CD14-positive monocyte (primary cell): ENCODE measurements at places on chromosomes 3 and 15. TPM values are rescaled to one million over a fixed set of nuclear protein-coding genes. Genes with fewer than 3 reads are reported as not detected.

The THSD4 gene
- polyA plus RNA-seq: not detected in 2 replicates

The SPINK8 gene
- polyA plus RNA-seq: not detected

The IL16 gene
- 95.1 TPM for polyA plus RNA-seq

The ABTB1 gene
- polyA plus RNA-seq: 118 TPM

GRCh38 chr3:46083956-46084355 is 56.7 kb upstream of the XCR1 start:
- DNase-seq: no peak

DNA sequence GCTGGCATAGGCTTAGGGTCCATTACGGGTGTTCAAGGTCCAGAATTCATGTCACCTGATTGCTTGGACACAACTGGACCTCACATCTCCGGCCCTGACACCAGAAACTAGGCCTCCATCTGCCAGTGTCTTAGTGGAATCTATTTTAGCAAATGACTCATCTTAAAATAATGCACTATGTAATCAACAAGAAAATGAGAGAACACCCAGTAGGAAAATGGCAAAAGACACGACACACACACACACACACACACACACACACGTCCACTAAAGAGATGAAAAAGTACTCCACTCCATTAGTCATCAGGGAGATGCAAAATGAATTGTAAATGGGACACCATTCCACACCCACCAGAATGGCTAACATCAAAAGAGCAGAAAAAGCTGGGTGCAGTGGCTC is 11.2 kb downstream of the APBA2 start:
- DNase-seq: no peak

GRCh38 chr15:38696790-38697495 is 132.3 kb upstream of the RASGRP1 start:
- DNase-seq: no peak

DNA sequence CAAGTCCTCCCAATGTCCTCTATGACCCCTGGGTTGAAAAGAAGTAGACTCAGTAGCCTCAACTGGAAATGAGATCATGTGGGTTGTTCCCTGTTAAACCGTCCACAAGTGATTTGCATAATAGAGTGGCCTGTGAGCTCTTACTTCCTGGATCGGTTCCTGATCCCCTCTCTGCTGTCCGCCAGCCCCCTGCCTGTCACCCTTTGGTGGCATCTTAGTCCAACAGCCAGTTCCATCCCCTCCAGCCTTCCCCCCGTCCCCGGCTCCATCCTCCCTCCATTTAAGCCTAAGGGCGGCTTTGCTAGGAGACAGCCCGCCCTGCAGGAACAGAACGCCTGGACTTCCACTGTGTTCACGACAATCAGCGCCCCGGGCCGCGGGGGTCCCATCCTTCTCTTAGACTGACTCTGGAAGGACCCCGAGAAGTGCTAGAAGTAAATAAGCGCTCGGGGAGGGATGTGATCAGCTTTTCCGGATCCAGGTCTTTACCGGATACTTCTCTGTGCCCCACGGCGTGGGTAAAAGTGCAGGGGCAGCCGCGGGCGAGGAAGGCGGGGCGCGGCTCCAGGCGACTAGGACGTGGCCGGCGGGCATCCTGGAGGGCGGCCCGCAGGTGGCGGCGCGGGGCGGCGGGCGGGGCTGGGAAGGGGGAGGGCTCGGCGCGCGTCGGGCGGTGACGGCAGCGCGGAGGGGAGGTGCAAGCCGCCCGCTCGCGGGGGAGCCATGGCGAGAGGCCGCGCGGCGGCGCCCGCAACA is 51.2 kb upstream of the ULK4 start:
- DNase-seq: peak; percentile 94

DNA sequence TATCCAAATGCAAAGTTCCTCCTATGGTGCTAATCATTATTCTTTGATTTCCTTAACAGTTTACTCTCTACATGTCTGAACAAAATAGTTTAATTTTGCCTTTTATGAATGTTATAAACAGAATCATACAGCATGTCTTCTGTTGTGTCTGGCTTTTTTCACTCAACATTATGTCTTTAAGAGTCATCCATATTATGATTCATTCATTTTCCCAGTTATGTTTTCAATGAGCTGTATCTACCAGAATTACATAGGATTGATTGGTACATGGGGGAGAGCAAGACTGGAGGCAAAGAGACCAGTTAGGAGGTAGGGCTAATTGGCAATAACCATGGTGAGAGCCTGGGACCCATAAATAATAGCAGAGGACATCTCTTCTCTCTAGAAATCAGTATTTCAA is 16.6 kb upstream of the RAP2B start:
- no peak for DNase-seq

- DNase-seq: no peak
These were observed 45.8 kb upstream of the ATP13A3 start for GRCh38 chr3:194532591-194532990.

GRCh38 chr15:43249236-43249635 is 17.5 kb downstream of the TGM5 start:
- no peak for DNase-seq

The DNAH12 gene
- polyA plus RNA-seq: not detected

DNA sequence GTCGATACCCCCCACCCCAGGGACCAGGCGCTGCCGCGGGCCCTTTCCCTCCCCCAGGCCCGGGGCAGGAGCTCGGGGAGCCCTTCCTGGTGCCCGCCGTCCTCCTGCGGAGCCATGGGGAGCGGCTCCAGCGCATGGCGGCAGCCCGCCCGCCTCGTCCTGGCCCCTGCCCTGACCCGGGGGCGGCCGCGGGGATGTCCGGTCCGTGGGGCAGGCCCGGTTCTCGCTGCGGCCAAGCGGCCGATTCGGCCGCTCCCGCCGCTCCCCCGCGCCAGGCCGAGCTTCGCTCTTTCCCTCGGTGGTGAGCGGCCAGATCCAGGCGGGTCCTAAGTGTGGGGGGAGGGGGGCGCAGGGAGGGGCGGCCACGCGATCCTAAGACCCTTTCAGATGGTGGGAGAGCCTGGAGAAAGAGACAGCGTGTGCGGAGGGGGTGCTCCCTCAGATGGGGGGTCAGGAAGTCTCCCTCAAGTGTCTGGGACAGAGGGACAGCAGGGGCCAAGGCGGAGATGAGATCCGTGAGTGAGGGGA is 1.3 kb downstream of the NEIL1 start:
- DNase-seq: no peak

DNA sequence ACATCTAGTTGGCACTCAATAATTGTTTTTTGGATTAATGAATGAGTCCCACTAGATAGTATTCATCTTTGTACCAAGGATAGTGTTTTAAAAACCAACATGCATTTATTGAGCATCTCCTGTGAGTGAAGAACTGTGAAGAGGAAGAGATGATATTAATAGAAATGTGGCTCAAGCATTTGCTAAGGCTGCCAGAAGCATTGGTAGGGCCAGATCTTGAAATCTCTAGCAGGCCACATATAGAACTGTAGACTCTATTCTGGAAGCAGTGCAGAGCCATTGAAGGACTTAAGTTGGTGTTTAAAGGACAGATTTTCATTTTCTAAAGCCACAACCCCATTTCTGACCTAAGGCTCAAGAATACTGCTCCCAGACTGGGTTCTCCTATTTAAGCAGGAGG is 99.0 kb downstream of the NEK11 start:
- no peak for DNase-seq

- no peak for DNase-seq
These were observed 11.7 kb downstream of the BAHD1 start for GRCh38 chr15:40452296-40453090.

GRCh38 chr15:51879555-51879954 is 50.1 kb downstream of the TMOD3 start:
- DNase-seq: no peak

DNA sequence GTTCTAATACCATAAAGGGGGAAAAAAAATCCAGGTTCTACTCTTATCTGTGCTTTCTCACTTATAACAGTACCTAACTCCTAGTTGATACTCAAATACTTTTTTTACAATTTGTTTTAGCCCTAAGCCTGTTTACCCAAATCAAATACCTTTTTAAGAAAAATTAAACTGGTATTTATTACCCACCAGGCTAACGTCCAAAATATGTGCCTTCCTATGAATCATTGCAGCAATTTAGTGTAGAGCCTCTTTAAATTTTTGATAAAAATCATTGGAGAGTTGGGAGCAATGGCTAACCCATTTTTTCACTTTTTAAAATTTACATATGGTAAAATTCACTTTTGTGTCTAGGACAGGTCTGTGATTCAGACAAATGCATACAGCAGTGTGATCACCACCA is 27.9 kb downstream of the FILIP1L start:
- DNase-seq: no peak

- no peak for DNase-seq
These were observed 410.4 kb upstream of the RORA start for GRCh38 chr15:61639491-61639890.

GRCh38 chr3:22542311-22542710 is 660.8 kb upstream of the UBE2E2 start:
- DNase-seq: no peak

GRCh38 chr15:64842986-64843561 is 1.4 kb downstream of the PLEKHO2 start:
- DNase-seq: peak; percentile 79

The ARHGEF26 gene
- not detected for polyA plus RNA-seq

The LARP6 gene
- polyA plus RNA-seq: not detected

DNA sequence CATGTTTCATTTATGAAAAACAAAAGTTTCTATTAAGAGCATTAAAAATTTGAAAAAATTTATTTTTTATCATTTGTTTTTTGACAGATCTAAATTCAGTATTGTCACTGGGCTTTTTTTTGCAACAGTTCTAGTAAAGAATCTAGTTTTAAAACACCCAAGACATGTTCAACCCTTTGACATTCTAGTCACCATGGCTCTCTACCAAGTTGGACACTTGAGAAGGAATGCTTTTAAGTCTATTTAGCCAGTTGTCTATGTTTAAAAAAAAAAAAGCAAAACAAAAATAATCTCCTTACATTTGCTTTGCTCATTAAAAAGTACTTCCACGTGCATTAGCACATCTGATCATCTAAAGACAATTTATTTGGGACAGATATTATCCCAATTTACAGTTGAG is 417.5 kb downstream of the RSL24D1 start:
- no peak for DNase-seq

DNA sequence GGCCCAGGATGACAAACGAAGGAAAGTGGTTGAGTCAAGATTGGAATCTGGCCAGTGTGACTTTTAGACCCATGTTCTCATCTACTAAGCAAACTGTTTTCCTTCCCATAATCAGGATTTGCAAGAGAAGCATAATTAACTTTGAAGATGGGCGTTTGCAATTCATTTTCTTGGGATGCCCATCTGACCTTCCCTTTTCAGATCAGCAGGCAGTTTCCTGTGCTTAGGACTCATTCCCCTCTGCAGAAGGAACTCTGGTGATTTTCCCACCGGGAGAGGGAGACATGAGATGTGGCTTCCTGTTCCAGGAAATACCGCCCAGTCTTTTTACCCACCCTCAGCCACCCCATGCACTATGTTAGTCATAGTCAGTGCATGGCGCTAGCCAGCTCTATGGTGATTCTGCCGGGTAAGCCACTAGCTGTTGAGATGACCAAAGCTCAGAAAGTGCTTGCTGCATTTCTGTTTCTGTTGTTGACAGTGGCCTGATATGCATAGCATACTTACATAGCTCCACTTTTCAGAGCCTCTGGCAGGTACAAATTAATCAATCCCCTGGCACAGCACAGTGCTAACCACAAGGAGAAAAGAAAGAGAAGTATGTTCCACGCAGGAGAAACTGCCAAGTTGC is 129.4 kb downstream of the VGLL4 start:
- DNase-seq: no peak

The ILDR1 gene
- polyA plus RNA-seq: 0.19 and 0.20 TPM in 2 replicates

The GOLGA8H gene
- polyA plus RNA-seq: 1.1 and 1.9 TPM in 2 replicates

GRCh38 chr15:34851751-34852150 is 56.4 kb upstream of the ACTC1 start:
- no peak for DNase-seq

GRCh38 chr3:151468284-151468917 is 7.5 kb upstream of the IGSF10 start:
- peak; percentile 55 for DNase-seq

The ITIH4 gene
- polyA plus RNA-seq: 0.59 TPM

- no peak for DNase-seq
These were observed 6.6 kb upstream of the SLMAP start for GRCh38 chr3:57749542-57749941.

DNA sequence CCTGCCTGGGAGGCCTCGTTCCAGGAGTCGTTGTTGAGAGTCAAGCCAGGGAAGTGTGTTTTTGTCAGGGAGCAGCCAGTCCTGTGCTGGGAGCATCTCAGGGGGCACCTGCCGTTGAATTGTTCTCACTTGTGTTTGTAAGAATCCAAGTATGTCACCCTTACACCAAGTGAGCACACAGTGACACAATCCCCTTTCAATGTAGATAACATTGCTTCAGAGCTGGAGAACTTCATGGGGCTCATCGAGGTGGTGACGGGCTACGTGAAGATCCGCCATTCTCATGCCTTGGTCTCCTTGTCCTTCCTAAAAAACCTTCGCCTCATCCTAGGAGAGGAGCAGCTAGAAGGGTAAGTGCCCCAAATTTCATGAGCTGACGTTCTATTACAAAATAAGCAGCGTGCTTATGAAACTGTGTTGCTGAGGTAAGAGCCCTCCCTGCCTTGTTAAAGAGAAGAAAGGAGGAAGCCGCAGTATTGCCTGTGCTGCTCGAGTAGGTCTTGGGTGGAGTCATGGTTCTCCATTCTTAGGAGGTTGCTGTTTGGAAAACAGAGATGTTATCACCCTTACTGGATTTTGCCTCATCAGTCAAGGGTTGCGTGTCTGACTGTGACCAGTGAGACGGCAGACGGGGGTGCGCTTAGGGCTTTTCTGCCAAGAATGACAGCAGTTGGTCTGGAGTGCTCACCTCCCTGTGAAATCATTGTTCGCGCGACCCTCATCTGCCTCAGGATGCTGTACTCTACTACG is 108.1 kb downstream of the PGPEP1L start:
- DNase-seq: peak; percentile 88

GRCh38 chr3:184694133-184694665 is 17.7 kb downstream of the MAGEF1 start:
- DNase-seq: no peak

- no peak for DNase-seq
These were observed 79.1 kb downstream of the SLC49A4 start for GRCh38 chr3:122873741-122874515.

DNA sequence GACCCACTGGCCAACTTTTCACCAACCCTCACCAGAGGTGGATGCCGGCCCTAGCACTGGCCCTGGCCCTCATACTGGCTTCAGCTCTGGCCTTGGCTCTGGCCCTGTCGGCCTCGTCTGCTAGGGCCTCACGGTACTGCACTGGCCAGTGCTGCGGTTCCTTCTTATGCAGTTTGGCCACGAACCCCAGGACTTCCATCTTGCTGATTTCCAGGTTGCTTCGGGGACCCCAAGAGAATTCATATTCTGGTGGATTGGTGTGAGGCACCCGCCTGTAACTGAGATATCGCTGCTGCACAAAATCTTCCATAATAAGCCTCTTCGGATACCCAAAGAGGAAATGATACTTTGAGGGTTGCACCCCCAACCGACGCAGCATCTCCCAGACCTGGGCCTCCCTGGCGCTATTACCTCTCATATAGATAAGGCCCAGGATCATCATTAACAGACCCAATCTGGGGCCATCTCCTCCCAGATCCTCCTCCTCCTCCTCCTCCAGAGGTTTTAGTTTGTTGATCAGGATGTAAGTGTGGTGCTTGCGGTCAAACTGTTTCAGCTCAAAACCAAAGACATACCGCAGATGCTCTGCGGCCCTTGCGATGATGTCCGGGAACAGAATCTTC is 883 bp downstream of the MAGEF1 start:
- DNase-seq: peak; percentile 36

GRCh38 chr3:114863848-114864247 is 283.2 kb downstream of the ZBTB20 start:
- no peak for DNase-seq

The ALG3 gene
- 60.8 TPM for polyA plus RNA-seq
